ENCODE measurements at places on chromosomes 5 and 9.

DNA sequence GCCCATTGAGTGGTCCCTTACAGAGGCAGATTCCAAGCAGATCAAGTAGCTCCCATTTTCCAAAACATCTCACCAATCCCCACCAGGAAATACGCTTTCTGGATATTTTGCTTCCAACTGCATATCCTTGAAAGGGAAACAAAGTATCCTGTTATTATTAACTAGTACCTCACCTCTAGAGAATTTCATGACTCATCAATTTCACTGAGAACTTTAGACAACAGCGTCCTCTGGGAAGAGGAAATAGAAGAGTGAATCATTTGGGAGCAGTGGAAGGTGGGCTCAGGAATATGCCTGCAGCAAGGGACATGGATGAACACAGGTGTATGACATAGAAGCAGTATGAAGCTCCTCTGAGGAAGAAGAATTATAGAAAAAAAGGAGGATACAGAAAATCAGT is 186.7 kb downstream of the MARCHF11 start:
- no peak for DNase-seq

GRCh38 chr5:126656401-126657007 is 55.8 kb downstream of the PHAX start:
- no peak for DNase-seq

DNA sequence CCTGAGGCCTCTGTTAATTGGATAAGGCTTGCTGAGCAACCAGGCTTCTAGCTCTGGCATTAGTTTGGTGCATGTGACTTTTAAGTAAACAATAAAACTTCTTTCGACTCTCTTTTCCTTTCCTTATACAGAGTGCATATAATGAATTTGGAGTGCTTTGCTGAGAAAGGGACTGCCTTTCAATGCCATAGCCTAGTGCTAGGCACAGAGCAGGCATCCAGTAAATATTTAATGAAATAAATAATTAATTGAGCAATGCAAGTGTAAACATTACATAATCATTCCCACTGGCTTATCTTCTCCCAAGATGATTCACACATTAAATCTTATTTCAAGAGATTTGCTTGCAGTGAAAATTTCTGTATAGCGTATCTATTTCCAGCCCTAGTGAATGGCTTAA is 74.1 kb downstream of the NMUR2 start:
- no peak for DNase-seq

- DNase-seq: no peak
Measured at GRCh38 chr5:89816038-89816437, 593.5 kb downstream of the CETN3 start.

DNA sequence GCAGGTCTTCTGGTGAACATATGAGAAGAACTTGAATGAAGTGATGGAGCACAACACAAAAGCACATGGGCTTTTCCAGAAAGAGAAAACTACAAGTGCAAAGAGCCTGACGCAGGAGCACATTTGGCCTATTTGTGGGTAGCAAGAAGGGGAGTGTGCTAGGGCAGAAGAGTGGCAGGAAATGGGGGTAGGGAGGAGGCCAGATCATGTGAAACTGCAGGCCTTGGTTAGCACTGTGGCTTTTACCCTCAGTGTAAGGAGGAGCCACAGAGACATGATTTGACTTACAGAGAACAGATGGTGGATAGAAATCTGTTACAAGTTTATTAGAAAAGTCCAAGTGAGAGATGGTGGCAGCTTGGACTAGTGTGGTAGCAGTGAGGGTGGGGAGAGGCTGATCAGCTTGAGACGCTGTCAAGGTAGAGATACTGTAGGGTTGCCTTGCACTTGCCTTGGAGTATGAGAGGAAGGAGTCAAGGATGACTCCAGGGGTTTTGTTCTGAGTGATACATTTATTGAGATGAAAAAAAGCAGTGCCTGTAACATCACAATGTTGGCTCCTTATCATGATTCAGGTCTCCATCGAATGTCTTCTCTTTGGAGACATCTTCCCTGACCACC is 126.7 kb downstream of the PPP2R2B start:
- peak; percentile 50 for DNase-seq
